ENCODE measurements at places on chromosomes 1 and 21. TPM values are rescaled to one million over a fixed set of nuclear protein-coding genes. Genes with fewer than 3 reads are reported as not detected.

DNA sequence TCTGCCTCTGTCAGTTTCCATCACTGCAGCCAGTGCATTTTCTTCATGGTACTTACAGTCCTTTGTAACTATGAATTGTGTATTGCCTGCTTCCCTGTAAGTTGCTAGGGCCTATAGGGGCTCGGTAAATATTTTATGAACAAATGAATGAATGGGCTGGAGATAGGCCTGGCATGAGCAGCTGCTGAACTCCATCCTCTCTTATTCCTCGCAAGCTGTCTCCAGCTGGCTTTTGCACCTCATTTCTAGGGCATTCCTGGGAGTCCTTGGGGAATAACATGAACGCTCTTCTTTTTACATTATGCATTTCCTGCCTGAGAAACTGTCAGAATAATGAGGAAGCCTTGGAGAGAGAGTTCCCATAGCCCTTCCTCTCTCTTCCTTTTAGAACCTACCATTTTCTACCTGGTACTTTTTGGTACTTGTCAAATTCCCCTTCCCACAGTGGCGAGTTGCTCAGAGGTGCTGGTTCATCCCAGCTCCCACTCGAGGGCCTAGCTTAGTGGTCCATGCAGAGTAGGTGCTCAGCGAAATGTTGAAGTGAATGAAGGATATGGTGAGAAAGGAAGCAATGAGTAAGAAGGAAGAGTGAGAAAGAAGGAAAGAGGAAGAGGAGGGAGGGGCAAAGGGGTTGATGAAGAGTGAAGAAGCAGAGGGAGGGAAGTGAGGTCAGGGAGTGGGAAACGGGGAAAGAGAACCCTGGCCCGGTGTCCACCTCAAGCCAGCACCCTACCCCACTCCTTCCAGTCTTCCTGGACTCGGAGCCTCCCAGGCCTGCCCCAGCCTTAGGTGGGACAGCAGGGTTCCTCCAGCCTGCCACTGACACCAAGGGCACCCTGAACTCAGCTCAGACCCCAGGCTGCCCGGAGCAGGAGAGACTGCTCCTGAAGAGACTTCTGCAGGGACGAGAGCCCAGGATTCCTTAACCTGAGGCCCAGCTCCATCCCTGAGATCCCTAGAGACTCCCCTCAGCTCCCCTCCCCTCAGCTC is 29.6 kb downstream of the KCNC4 start:
- no peak overlapping the region for H3K4me3 ChIP-seq
- H3K27me3 ChIP-seq = no peaks in the 10 kb centered on the region
- peaks cover 10% of the 10 kb centered on the region for H3K4me1 ChIP-seq
- H3K36me3 ChIP-seq = no peaks in the 10 kb centered on the region
- DNase-seq = peak; percentile 47
- no peak overlapping the region for H3K27ac ChIP-seq

GRCh38 chr1:204382714-204383083 is 23.0 kb upstream of the PLEKHA6 start:
- DNase-seq = no peak
- H3K27me3 ChIP-seq = peaks cover 17% of the 10 kb centered on the region
- no peaks in the 10 kb centered on the region for H3K36me3 ChIP-seq
- no peak overlapping the region for H3K27ac ChIP-seq

DNA sequence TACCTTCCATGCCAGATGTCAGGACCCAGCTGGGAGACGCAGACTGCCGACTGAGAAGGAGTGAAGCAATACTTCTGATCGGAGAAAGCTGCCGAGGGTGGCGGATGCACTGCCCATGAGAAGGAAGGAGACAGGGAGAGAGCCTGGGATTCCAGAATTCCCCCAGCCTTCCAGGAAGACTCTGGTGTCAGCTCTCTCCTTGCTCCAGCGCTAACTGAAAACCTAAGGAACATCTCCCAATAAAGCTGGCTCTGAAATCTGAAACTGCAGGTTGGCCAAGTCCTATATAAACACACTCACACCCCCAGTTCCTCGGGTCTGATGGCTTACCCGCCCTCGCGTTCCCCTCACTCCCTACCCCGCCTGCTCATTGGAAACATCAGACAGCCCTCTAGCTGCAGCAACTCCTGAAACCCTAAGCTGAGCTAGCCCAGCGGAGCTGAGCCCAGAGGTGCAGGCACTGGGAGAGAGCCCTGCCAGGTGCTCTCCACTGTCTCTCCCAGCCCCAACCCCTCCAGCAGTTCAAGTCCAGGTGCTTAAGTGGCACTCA is 52.3 kb downstream of the PLEKHA6 start:
- peak overlapping the region; percentile 23 for H3K27ac ChIP-seq
- no peaks in the 10 kb centered on the region for H3K27me3 ChIP-seq
- peaks cover 18% of the 10 kb centered on the region for H3K4me1 ChIP-seq
- peak; percentile 75 for DNase-seq

GRCh38 chr1:212814537-212815334 is 23.0 kb downstream of the TATDN3 start:
- DNase-seq = peak; percentile 56
- no peaks in the 10 kb centered on the region for H3K4me1 ChIP-seq
- H3K36me3 ChIP-seq = no peaks in the 10 kb centered on the region
- H3K27me3 ChIP-seq = no peaks in the 10 kb centered on the region
- no peak overlapping the region for H3K27ac ChIP-seq

VCAM1 gene
- total RNA-seq = 68.9 TPM

GRCh38 chr1:20076710-20077461 is 6.9 kb downstream of the PLA2G5 start:
- H3K27me3 ChIP-seq = no peaks in the 10 kb centered on the region
- no peak overlapping the region for H3K27ac ChIP-seq
- no peak overlapping the region for H3K4me3 ChIP-seq
- no peaks in the 10 kb centered on the region for H3K4me1 ChIP-seq
- DNase-seq = no peak

- no peak overlapping the region for H3K27ac ChIP-seq
- H3K36me3 ChIP-seq = no peaks in the 10 kb centered on the region
- no peak overlapping the region for H3K4me3 ChIP-seq
- H3K27me3 ChIP-seq = no peaks in the 10 kb centered on the region
- peaks cover 20% of the 10 kb centered on the region for H3K4me1 ChIP-seq
Measured at GRCh38 chr1:153882296-153882912, 40.4 kb downstream of the GATAD2B start.

GRCh38 chr21:42839271-42840231 is 39.8 kb downstream of the WDR4 start:
- no peak for DNase-seq
- H3K27ac ChIP-seq = no peak overlapping the region
- H3K27me3 ChIP-seq = no peaks in the 10 kb centered on the region
- peaks cover 14% of the 10 kb centered on the region for H3K36me3 ChIP-seq
- no peaks in the 10 kb centered on the region for H3K4me1 ChIP-seq

DNA sequence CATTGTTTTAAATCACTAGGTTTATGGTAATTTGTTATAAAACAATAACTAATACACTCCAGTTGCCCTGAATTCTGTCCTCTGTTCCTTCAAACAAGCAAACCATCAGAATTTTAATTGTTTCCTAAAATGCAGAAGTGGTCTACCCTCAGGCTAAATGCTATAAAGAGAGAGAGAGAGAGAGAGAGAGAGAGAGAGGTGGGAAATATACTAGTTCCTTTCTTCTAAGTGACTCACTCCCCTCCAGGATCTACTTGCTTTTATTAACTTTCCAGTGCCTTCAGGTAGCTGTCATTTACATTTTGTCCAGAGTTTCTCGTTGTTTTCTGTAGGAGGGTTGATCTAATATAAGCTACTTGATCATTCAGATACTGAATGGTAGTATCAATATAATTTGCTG is 26.4 kb downstream of the LRRC53 start:
- no peaks in the 10 kb centered on the region for H3K27me3 ChIP-seq
- DNase-seq = no peak
- H3K27ac ChIP-seq = no peak overlapping the region

GRCh38 chr1:207670997-207671396 is 26.1 kb downstream of the CR1L start:
- H3K36me3 ChIP-seq = no peaks in the 10 kb centered on the region
- H3K27ac ChIP-seq = no peak overlapping the region
- no peak for DNase-seq
- no peaks in the 10 kb centered on the region for H3K27me3 ChIP-seq
- no peaks in the 10 kb centered on the region for H3K4me1 ChIP-seq
- H3K4me3 ChIP-seq = no peak overlapping the region

DNA sequence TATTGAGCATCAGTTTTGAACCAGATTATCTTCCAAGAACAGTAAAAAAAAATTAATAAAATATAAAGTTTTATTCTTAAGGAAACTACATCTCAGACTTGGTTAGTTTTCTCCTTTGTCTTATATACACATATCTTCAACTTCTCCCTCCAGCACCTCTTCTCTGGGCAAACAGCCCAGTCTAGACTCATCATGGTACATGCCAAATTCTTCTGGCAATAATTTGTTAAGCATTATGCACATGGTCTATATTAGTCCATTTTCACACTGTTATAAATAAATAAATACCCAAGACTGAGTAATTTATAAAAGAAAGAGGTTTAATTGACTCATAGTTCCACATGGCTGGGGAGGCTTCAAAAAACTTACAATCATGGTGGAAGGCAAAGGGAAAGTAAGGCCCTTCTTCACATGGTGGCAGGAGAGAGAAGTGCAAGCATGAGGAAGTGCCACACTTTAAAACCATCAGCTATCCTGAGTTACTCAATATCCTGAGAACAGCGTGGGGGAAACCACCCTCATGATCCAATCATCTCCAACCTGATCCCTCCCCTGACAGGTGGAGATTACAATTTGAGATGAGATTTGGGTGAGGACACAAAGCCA is 108.7 kb upstream of the RNPC3 start:
- peak; percentile 4 for DNase-seq
- H3K36me3 ChIP-seq = no peaks in the 10 kb centered on the region
- no peaks in the 10 kb centered on the region for H3K27me3 ChIP-seq
- no peaks in the 10 kb centered on the region for H3K4me1 ChIP-seq
- H3K4me3 ChIP-seq = no peak overlapping the region

- H3K36me3 ChIP-seq = peaks cover 19% of the 10 kb centered on the region
- DNase-seq = no peak
- H3K4me1 ChIP-seq = no peaks in the 10 kb centered on the region
- no peaks in the 10 kb centered on the region for H3K27me3 ChIP-seq
Measured at GRCh38 chr1:6547301-6547700, 7.0 kb downstream of the NOL9 start.

- H3K27me3 ChIP-seq = peaks cover 15% of the 10 kb centered on the region
- no peak overlapping the region for H3K4me3 ChIP-seq
- no peak for DNase-seq
- no peak overlapping the region for H3K27ac ChIP-seq
- no peaks in the 10 kb centered on the region for H3K36me3 ChIP-seq
Measured at GRCh38 chr1:11342621-11343032, 69.6 kb downstream of the UBIAD1 start.

DNA sequence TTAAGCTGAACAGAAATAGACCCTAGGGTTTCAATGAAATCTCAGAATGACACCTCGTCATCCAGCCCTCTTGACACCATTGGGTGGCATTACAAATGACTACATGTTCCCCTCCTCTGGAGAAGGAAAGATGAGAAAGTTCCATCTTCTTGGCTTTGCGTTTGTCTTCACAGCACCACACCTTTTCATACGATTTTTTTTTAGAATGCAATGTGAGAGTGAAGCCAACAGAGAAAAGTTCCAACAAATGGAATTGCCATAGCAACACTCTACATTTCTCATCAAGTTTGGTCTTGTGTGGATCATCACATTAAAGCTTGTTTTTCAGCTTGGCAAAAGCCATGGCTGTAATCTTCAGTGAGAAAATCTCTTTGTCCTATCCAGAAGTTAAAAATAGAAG is 183.4 kb upstream of the SNX7 start:
- no peaks in the 10 kb centered on the region for H3K4me1 ChIP-seq
- no peaks in the 10 kb centered on the region for H3K36me3 ChIP-seq
- no peak overlapping the region for H3K4me3 ChIP-seq
- no peak overlapping the region for H3K27ac ChIP-seq
- H3K27me3 ChIP-seq = no peaks in the 10 kb centered on the region

SMIM1 gene
- 8.0 TPM for total RNA-seq

CGN gene
- total RNA-seq = 74.9 TPM

- no peaks in the 10 kb centered on the region for H3K4me1 ChIP-seq
- no peak overlapping the region for H3K27ac ChIP-seq
- no peaks in the 10 kb centered on the region for H3K27me3 ChIP-seq
- H3K36me3 ChIP-seq = no peaks in the 10 kb centered on the region
- DNase-seq = no peak
- no peak overlapping the region for H3K4me3 ChIP-seq
Measured at GRCh38 chr1:37325010-37325409, 149.4 kb upstream of the ZC3H12A start.

CLDN17 gene
- total RNA-seq = not detected

DNA sequence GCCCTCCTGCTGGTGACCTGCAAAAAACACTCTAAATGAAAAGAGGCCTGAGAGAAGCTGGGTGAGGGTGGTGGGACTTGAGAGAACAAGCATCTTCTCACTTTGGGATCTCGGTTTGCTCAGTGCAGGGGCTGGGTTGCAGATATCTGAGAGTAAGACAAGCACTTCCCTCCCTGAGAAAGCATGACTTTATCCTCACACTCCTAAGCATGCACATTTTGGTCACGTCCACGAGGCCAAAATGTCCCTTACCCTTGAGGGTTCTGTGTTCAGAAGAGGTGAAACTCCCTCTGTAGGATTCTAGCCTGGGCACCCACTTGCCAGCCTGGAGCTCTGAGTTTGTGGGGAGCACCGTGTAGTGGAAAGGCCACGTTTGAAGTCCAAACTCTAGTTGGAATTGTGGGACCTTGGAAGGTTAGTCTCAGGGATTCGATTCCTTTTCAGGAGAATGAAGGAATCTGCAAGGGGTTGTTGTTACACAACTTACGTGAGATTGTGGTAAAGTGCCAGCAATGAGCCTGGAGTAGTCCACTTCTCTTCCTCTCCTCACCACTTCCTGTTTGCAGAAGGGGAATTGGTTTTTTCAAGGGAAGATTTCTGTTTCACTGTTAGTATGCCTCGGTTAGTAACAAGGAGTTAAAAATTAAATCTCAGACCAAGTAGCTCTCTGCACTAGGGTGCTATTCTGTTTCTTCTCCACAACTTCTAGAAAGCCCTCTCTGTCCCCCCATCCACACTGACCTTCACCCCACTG is 3.0 kb downstream of the FCAMR start:
- H3K27me3 ChIP-seq = no peaks in the 10 kb centered on the region
- H3K36me3 ChIP-seq = no peaks in the 10 kb centered on the region
- no peaks in the 10 kb centered on the region for H3K4me1 ChIP-seq
- peak overlapping the region; percentile 32 for H3K27ac ChIP-seq

DNA sequence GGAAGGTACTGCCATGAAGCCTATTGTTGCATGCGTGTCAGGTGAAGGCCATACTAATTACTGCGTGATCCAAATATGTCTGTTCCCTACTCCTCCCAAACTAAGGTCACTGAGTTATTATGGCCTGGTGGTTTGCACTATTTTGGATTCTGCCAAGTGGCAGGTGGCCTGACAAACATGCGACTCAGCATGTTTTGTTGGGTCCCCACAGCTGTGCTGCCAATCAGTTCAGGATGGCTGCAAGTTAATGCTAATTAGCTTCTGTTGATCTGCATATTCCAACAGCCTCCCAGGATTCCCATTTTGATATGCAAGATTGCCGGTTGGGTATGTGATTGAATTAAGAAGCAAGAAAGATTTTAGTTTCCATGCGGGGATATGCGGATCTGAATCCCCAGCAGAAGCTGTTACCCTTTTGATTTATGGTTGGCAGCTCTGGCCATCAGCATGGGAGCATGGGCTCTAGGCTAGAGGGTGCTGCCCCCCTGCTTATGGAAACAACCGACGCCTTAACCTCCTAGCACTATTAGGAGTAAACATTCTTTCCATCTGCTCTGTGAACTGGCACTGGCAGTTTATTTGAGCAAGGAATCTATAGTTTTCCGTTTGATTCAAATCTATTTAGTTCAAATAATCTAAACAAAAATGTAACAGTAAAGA is 429.8 kb upstream of the C1orf87 start:
- no peak overlapping the region for H3K27ac ChIP-seq
- H3K4me1 ChIP-seq = no peaks in the 10 kb centered on the region
- no peak overlapping the region for H3K4me3 ChIP-seq
- H3K27me3 ChIP-seq = no peaks in the 10 kb centered on the region

OPTC gene
- not detected for total RNA-seq

NUDT4B gene
- 11.7 TPM for total RNA-seq

Measured in lung (tissue), 17 donors.